Aorta (tissue), 5 donors: ENCODE measurements at places on chromosomes 5 and 9. TPM values are rescaled to one million over a fixed set of nuclear protein-coding genes. Genes with fewer than 3 reads are reported as not detected.
A peak's percentile ranks its signal among the peaks of the same experiment; 100 is the strongest.

DNA sequence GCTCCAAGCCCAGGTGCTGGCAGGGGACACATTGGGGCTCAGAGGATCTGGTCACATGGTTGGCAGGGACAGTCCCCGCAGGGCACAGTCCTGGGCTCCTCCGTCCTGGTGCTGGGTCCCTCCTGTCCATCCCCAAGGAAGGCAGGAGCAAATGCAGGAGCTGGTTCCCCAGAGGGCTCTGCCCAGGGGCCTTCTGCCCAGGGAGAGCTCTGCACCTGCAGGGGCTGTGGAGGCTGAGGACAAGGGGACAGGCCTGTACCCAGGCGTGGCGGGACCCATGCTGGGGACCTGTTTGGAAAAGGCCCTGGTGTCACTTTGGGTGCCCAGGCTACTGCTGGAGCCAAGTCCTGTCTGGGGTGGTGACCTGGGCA, 7.2 kb downstream of the SPATA31E1 start:
- H3K4me1 ChIP-seq, result no peaks in the 10 kb centered on the region
- no peaks in the 10 kb centered on the region for H3K36me3 ChIP-seq

The CDH9 gene
- total RNA-seq, result not detected

The PCDHB12 gene
- total RNA-seq, result 6.7 TPM

- H3K36me3 ChIP-seq, result no peaks in the 10 kb centered on the region
- H3K4me1 ChIP-seq, result peaks cover 4% of the 10 kb centered on the region
- peak; percentile 87 for DNase-seq
- no peaks in the 10 kb centered on the region for H3K27me3 ChIP-seq
- H3K27ac ChIP-seq, result peak overlapping the region; percentile 97
Measured at GRCh38 chr9:34343090-34343489, 13.7 kb downstream of the NUDT2 start.

- H3K4me1 ChIP-seq, result no peaks in the 10 kb centered on the region
- H3K4me3 ChIP-seq, result no peak overlapping the region
- no peaks in the 10 kb centered on the region for H3K27me3 ChIP-seq
- no peak for DNase-seq
- H3K27ac ChIP-seq, result no peak overlapping the region
Measured at GRCh38 chr5:1666221-1666620, 133.4 kb downstream of the MRPL36 start.

The NMUR2 gene
- not detected for total RNA-seq

The LRRC19 gene
- not detected for total RNA-seq

The SLC6A7 gene
- not detected for total RNA-seq

The PLCXD3 gene
- total RNA-seq, result 14.5 TPM

DNA sequence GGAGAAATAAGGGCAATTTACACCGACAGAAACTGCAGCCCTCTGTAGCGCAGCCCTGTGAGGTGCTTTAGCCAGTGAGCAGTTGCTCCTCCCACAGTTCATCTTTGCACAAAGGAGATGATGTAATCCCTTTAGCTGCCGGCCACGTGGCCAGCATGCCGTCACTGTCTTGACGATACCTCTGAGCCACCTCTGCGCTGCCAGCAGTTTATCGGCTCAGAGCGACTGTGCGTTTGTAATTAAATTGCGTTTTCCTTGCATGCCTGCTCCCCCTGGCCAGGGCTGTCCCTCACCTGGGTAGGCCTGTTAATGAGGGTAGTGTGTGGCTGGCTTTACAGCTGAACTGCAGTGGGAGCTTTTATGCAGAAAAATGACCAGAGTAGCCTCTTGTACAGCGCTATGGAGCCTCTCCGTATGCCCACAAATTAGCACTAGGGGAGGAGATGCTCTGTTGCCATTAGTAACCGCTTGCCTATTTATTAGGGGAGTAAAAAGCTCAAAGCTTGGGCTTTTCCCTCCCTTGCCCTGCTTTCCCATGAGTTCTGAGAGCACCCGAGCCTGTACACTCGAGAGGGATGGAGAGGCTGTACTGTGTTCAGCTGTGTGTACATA, 107.0 kb downstream of the TRIO start:
- H3K27ac ChIP-seq, result no peak overlapping the region
- H3K27me3 ChIP-seq, result no peaks in the 10 kb centered on the region
- H3K4me3 ChIP-seq, result no peak overlapping the region

The APBA1 gene
- 8.0 TPM for total RNA-seq

GRCh38 chr9:78326564-78326963, 29.6 kb downstream of the PSAT1 start:
- H3K36me3 ChIP-seq, result no peaks in the 10 kb centered on the region
- no peak overlapping the region for H3K27ac ChIP-seq
- H3K27me3 ChIP-seq, result no peaks in the 10 kb centered on the region
- H3K4me1 ChIP-seq, result no peaks in the 10 kb centered on the region

The IL3 gene
- not detected for total RNA-seq

The TOR4A gene
- total RNA-seq, result 10.4 TPM

DNA sequence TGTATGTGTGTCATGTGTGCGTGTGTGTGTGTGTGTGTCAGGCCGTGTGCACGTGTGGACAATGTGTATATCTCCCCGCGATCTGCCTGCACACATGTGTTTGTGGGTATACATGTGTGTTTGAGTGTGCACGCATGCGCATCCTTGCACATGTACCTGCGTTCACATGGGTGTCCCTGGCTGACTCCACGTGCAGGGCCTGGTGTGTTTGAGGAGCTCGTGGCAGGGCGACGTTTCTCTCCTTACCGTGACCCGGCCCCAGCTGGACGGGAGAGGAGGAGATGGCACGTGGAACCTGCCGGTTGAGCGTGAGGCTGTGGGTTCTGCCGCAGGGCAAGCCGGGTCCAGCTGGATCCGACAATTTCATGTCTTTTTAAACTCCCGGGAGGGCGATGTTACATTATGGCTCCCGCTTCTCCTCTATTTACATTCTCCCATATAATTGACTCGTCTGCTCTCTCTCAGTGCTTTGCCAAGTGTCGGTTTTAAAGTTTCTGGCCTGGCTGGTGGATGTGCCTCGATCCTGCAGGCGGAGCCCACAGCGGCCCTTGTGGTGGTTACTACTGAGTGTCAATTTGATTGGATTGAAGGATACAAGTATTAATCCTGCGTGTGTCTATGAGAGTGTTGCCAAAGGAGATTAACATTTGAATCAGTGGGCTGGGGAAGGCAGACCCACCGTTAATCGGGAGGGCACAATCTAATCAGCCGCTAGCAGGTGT, 5.9 kb downstream of the COL5A1 start:
- DNase-seq, result no peak
- H3K36me3 ChIP-seq, result no peaks in the 10 kb centered on the region
- no peak overlapping the region for H3K27ac ChIP-seq
- H3K27me3 ChIP-seq, result no peaks in the 10 kb centered on the region

The ZNF483 gene
- 21.8 TPM for total RNA-seq

- no peaks in the 10 kb centered on the region for H3K27me3 ChIP-seq
- no peaks in the 10 kb centered on the region for H3K36me3 ChIP-seq
- no peak overlapping the region for H3K4me3 ChIP-seq
- no peak for DNase-seq
- peaks cover 6% of the 10 kb centered on the region for H3K4me1 ChIP-seq
Measured at GRCh38 chr5:111952555-111952954, 195.6 kb upstream of the NREP start.

The TAF1L gene
- total RNA-seq, result not detected

DNA sequence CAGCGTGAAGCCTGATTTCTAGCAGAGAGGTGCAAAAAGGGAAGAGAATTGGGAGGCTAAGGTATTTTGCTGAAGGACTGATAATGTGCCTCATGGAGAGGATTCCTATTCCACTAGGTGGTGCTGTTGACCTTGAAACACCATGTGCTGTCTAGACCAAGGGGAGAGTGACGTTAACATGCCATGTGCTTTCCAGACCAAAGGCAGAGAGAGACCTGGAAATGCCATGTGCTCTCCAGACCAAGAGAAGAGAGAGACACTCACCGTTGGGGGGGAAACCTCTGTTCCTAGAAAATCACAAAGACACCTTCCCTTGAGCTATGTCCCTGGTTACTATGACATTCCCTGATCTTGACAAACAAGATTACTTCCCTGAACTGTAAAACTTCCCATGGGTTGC, 286.0 kb upstream of the TUSC1 start:
- H3K27ac ChIP-seq, result no peak overlapping the region
- H3K36me3 ChIP-seq, result no peaks in the 10 kb centered on the region
- H3K4me1 ChIP-seq, result no peaks in the 10 kb centered on the region

GRCh38 chr5:98570661-98571191, 202.7 kb upstream of the RGMB start:
- H3K36me3 ChIP-seq, result no peaks in the 10 kb centered on the region
- no peak overlapping the region for H3K4me3 ChIP-seq
- no peak for DNase-seq

DNA sequence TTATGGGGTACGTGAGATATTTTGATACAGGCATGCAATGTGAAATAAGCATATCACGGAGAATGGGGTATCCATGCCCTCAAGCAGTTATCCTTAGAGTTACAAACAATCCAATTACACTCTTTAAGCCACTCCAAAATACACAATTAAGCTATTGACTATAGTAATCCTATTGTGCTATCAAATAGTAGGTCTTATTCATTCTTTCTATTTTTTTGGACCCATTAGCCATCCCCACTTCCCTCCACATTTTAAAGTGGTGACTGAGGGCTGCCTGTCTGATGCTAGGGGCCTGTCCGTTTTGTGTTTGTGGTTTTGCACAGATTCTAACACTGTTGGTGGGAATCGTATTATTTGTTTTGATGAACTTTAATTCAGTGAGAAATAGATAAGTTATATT, 129.7 kb upstream of the DHFR start:
- no peak overlapping the region for H3K27ac ChIP-seq
- H3K4me3 ChIP-seq, result no peak overlapping the region
- no peak for DNase-seq
- H3K27me3 ChIP-seq, result no peaks in the 10 kb centered on the region

GRCh38 chr5:172199446-172199845, 5.5 kb downstream of the EFCAB9 start:
- no peak overlapping the region for H3K4me3 ChIP-seq
- no peaks in the 10 kb centered on the region for H3K4me1 ChIP-seq
- H3K27ac ChIP-seq, result no peak overlapping the region
- H3K36me3 ChIP-seq, result no peaks in the 10 kb centered on the region
- H3K27me3 ChIP-seq, result no peaks in the 10 kb centered on the region

- H3K27ac ChIP-seq, result no peak overlapping the region
- no peaks in the 10 kb centered on the region for H3K27me3 ChIP-seq
- H3K4me3 ChIP-seq, result no peak overlapping the region
- peak; percentile 3 for DNase-seq
- H3K36me3 ChIP-seq, result peaks cover 5% of the 10 kb centered on the region
Measured at GRCh38 chr5:176396330-176396729, 7.8 kb downstream of the HIGD2A start.

The SPATA9 gene
- 0.60 TPM for total RNA-seq

The EXOSC2 gene
- 18.7 TPM for total RNA-seq

- H3K4me1 ChIP-seq, result no peaks in the 10 kb centered on the region
- H3K36me3 ChIP-seq, result no peaks in the 10 kb centered on the region
- no peaks in the 10 kb centered on the region for H3K27me3 ChIP-seq
- no peak overlapping the region for H3K4me3 ChIP-seq
Measured at GRCh38 chr9:136854842-136855460, 2.8 kb downstream of the MAMDC4 start.

The SPARC gene
- 2,608 TPM for total RNA-seq

- peaks cover under 1% of the 10 kb centered on the region for H3K4me1 ChIP-seq
- H3K4me3 ChIP-seq, result no peak overlapping the region
- H3K27me3 ChIP-seq, result no peaks in the 10 kb centered on the region
- peaks cover 12% of the 10 kb centered on the region for H3K36me3 ChIP-seq
- no peak overlapping the region for H3K27ac ChIP-seq
Measured at GRCh38 chr9:132283863-132284262, 70.9 kb downstream of the SETX start.

The CD274 gene
- total RNA-seq, result 3.8 TPM

The CHSY3 gene
- 32.5 TPM for total RNA-seq

- DNase-seq, result no peak
- H3K36me3 ChIP-seq, result no peaks in the 10 kb centered on the region
- H3K27me3 ChIP-seq, result no peaks in the 10 kb centered on the region
Measured at GRCh38 chr5:10469253-10470050, 27.8 kb downstream of the ROPN1L start.

The SLC1A3 gene
- 12.4 TPM for total RNA-seq

The MOB3B gene
- 5.8 TPM for total RNA-seq

DNA sequence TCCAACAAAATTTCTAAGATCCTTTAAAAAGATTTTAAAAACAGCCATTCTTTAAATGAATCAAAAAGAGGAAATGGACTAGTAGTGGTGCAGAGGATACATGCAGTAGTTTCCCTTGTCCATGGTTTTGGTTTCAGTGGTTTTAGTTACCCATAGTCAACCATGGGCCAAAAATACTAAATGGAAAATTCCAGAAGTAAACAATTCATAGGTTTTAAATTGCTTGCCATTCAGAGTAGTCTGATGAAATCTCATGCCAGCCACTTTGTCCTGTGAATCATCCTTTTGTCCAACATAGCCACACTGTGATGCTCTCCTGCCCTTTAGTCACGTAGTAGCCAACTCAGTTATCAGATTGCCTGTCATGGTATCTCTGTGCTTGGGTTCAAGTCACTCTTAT, 286.1 kb downstream of the ANXA1 start:
- no peaks in the 10 kb centered on the region for H3K36me3 ChIP-seq
- no peak overlapping the region for H3K4me3 ChIP-seq
- no peak for DNase-seq
- H3K27me3 ChIP-seq, result no peaks in the 10 kb centered on the region
- H3K4me1 ChIP-seq, result no peaks in the 10 kb centered on the region

DNA sequence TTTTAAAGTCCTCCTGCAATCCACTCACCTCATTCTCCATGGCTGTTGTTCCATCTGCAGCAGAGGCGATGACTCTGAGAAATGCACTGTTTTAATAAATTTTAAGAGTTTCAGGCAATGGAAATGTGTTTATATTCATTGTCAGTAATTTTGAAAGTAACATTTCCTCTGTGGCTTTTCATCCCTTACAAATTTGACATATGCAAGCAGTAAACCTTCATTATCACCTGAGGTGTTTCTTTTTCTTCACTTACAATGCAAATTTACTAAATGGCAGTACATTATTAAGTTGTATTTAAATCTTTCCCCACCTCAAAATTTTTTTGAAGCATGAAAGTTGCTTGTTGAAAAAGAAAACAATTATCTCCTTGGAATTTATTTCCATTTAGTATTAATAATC, 136.9 kb downstream of the DIRAS2 start:
- no peaks in the 10 kb centered on the region for H3K4me1 ChIP-seq
- no peak overlapping the region for H3K4me3 ChIP-seq
- no peaks in the 10 kb centered on the region for H3K36me3 ChIP-seq
- H3K27me3 ChIP-seq, result no peaks in the 10 kb centered on the region
- no peak for DNase-seq
